ENCODE measurements at places on chromosomes 1 and 21.

DNA sequence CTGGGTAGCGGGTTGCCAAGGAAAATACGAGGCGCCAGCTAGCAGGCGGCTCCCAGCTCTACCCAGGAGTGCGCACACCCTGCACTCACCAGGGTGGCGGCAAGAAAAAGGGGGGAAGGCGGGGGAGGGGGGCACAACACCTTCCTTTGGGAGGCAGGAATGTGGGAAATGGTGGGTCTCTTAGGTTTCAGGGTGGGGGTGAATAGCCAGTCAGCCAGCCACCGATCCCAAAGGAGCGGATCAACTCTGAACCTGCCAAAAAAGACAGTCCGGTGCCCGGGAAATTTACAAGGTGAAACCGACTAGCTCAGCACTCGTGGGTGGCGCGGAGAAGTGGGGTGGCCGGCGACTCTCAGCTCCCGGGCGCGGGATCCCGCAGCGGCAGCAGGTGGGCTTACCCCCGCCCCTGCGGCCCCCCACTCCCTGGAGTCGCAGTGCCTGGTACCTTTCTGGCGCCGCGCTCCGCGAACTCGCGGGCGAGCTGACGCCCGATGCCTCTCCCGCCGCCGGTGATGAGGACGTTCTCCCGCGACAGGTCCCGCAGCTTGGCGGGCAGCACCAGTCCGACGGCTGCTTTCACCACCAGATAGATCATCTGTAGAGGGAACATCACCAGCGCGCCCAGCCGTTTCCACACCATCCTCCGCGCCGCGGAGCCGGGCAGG lies 1.2 kb downstream of the DHRS3 start:
- DNase-seq = no peak

GRCh38 chr1:156383023-156383422 lies 14.0 kb downstream of the RHBG start:
- DNase-seq = peak; percentile 76

DNA sequence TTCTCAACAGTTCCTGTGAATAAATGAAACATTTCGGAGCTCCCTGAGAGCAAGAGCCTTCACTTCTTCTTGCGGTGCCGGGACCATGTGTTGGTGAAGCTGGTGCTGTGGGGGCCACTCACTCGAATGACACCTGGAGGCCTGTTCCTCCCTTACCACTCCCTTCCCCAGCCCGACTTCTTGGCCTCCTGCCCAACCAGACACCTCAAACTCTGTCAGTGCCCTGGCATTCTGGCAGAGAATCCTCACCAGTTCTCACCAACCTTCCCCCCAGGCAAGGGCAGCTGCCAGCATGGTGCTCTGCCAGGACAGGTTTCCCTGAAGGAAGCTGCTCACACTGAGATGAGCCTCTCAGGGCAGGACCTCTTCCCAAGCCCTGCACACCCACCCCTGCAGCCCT lies 68.3 kb downstream of the MPZL1 start:
- no peak for DNase-seq

GRCh38 chr21:45964649-45965048 lies 16.9 kb upstream of the COL6A1 start:
- no peak for DNase-seq

DNA sequence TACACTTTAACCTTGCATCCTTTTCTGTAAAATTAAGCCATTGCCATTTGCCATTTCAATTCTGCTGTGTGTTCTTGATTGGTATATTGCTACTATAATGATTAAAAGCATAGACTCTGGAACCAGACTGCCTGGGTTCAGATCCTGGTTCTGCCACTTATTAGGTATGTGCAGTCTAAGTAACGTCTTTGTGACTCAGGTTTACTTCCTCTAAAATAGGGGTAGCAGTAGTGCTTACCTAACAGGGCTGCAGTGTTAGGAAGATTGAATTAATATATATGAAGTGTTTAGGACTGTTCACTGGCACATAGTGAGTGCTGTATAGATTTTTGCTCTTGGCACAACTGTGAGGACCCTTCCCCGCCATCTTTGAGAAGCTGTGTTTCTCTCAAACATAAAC lies 4.4 kb downstream of the CDC42 start:
- peak; percentile 42 for DNase-seq
